ENCODE measurements at places on chromosomes 5 and 9.

DNA sequence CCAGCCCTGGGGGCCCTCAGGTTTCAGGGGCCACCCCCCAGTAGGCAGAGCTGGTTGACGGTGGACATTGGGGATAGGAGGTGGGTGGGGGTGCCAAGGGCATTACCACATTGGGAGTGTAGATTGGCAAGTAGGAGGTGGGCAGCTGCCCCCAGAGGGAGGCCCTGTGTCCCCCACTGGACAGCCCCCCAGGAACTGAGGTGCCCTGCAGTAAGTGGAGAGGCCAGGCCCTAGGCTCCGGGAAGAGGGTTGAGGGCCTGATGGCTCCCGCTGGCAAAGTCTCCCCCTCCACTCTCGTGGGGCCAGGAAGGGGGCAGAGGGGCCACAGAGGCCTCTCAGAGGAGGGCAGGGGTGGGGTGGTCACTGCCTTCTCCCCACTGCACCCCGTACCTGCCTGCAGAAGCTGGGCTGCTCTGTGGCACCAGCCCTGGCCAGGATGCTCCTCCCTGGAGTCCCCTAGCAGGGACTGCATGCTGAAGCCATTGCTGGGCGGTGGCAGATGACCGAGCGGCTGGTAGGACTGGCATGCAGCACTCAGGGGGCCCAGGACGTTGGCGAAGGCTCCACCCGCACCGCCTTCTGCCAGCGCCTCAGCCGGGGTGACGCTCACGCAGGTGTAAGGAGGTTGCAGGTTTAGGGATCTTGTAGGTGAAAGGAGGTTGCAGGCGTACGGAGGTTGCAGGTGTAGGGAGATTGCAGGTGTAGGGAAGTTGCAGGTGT lies 89.6 kb upstream of the CACNA1B start:
- no peak for DNase-seq

- DNase-seq, result no peak
These were observed 141.5 kb upstream of the FBXL17 start for GRCh38 chr5:108523360-108523759.

- no peak for DNase-seq
These were observed 32.6 kb downstream of the IPPK start for GRCh38 chr9:92637326-92637725.

DNA sequence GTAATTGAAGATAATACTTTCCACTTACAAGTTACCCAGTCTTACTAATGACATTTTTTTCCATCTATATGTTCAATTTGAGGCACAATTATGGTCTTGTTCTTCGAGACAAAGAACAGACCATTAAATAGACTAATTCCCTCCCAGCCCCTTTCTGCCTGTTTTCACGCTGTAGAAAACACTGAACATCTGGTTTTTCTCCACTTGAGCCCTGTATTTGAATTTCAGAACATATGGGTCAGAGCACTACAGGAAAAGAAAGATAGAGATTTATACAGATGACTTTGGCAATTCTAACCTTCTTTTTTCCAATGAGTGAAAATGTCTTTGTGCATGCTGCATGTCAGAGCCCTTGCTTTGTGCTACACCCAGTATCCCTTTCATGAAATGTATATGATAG lies 506.9 kb downstream of the LRRC70 start:
- no peak for DNase-seq

- no peak for DNase-seq
These were observed 703.4 kb upstream of the GRAMD2B start for GRCh38 chr5:125719681-125720347.

DNA sequence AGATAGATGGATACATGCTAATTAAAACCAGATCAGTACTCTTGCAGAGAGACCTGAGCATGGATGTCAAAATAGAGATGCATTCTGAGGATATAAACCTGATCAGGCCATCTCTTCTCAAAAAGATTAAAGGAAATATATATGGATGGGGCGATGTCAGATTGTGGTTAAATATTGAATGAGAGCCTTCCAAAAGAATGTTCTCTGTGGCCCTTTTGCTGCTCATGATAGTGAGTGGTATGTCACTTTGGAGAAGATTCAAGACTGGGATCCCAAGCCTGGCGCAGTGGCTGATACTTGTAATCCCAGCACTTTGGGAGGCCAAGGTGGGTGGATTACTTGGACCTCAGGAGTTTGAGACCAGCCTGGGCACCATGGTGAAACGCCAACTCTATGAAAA lies 20.5 kb downstream of the ZNF131 start:
- no peak for DNase-seq

- DNase-seq, result no peak
These were observed 25.8 kb upstream of the TRIM32 start for GRCh38 chr9:116661037-116661954.

DNA sequence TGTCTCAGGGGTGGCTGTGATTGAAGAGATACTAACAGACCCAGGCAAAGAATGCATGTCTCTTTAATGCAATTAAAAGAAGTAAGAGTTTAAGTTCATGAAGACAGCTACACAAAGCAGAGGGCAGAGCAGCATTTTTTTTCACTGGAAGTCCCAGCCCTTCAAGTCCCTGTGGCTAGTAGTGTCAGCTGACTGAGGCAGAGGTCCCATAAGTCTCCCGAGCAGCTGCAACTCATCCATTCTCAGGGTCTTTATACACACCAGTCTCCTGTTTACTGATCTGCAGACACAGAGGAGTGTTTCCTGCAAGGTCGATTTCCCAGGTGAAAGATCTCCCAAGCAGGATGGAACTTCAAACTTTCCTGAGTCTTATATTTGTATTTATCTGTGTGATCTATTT lies 169.4 kb upstream of the GLRA1 start:
- DNase-seq, result no peak

- no peak for DNase-seq
These were observed 197.1 kb upstream of the HMHB1 start for GRCh38 chr5:143614831-143615230.

DNA sequence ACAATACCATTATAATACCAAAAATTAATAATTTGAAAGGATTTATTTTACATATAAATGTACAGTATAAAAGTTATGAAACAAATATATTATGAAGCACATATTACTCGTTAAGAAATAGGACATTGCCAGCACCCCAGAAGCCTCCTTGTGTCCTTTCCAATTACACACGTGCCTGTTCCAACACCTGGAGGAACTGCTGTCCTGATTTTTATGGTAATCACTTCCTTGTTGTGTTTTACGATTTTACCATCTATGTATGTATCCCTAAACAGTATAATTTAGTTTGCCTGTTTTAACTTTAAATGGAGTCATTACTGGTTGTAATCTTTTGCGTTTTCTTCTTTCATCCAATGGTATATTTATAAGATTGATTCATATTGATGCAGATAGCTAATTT lies 105.0 kb downstream of the CDC42SE2 start:
- DNase-seq, result no peak

DNA sequence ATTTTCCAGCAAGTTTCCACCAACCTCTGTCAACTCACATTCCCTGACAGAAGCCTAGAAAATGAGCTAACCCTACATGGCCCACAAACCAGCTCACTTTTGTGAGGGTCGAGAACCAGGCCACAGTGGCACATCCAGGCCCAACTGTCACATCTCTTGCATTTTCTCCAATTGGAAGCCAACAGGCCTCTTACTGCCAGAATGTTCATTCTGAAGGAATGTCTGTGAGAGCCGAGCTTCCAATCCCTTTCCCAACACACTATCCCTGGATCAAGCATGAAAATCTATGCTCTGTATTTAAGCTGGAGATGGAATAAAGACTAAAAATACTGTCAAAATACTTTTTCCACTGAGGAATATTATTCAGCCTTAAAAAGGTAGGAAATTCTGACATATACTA lies 20.0 kb downstream of the MARCHF3 start:
- DNase-seq, result no peak

DNA sequence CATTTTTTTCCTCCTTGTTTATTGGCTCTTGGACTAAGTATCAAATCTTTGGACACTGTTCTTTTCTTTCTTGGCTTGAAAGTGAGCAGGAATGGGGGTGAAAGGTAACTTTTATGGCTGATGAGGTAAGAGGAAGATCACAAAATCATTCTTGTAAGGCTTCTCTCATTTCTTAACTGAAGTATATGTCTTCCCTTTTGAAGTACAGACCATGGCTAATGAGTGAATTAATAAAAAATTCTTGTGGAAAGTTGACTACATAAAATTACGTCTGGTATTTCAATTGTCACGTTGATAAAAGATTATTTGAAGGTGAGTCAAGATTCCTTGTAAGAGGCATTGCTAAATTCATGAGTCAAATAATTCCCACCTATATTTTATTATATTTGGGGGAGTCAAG lies 25.1 kb downstream of the VCAN start:
- no peak for DNase-seq

Data from T-helper 9 cell (primary cell).